ENCODE measurements at places on chromosomes 5 and 9.

DNA sequence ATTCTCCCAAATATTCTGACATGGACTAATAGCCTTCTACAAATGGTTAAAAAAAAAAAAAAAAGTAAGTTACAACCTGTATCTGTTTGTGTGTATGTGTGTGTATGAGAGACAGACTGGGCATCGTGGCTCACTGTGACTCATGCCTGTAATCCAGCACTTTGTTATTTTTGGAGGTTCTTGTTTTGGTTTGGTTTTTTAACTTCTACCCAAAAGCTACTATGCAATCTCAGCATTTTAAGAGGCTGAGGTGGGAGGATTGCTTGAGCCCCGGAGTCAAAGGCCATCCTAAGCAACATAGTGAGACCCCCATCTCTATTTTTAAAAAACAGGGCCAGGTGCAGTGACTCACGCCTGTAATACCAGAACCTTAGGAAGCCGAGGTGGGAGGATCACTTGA lies 17.6 kb upstream of the HAVCR1 start:
- DNase-seq, result no peak

GRCh38 chr5:73431204-73431851 lies 17.2 kb downstream of the FOXD1 start:
- no peak for DNase-seq

DNA sequence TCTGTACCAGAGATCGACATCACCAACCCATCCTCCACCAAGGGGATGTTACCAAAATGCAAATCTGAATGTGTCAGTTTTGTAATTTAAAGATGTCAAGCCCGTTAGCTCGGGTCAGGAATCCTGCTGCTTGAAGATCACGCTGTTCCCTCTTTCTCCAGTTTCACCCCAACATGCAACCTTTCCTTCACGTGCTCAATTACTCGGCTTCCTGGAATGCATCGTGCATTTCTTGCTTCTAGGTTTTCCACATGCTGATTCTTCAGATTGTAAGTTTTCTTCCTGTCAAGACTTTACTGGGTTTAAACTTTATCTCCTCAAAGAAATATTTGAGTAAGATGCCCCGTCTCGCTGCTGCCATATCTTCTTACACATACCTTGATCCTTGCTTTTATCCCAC lies 209.5 kb upstream of the SNX2 start:
- DNase-seq, result no peak

GRCh38 chr5:40757400-40757799 lies 1.6 kb upstream of the TTC33 start:
- no peak for DNase-seq

DNA sequence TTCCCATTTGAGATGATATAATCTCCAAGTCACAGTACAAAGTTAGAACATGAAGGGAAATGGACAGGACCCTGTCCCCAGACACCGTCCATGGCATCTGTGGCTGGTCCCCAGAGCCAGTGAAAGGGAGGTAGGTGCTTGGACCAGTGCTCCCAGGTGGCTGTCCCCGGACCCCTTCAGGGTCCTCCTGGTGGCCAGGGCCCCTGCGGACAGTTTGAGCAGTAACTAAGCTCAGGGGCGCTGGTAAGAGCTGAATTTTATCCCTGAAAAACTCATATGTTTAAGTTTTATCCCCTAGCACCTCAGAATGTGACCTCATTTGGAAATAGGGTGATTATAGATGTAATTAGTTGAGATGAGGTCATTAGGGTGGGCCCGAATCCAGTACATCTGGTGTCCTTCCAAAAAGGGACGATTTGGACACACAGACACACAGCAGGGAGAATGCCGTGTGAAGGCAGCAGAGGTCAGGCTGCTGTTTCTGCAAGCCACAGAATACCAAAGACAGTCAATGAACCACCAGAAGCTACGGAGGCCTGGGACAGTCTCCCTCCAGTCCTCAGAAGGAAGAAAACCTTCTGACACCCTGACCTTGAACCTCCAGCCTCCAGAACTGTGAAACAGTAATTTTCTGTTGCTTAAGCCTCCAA lies 185.0 kb downstream of the ATPSCKMT start:
- no peak for DNase-seq

GRCh38 chr5:127609011-127609410 lies 39.9 kb upstream of the CTXN3 start:
- no peak for DNase-seq

DNA sequence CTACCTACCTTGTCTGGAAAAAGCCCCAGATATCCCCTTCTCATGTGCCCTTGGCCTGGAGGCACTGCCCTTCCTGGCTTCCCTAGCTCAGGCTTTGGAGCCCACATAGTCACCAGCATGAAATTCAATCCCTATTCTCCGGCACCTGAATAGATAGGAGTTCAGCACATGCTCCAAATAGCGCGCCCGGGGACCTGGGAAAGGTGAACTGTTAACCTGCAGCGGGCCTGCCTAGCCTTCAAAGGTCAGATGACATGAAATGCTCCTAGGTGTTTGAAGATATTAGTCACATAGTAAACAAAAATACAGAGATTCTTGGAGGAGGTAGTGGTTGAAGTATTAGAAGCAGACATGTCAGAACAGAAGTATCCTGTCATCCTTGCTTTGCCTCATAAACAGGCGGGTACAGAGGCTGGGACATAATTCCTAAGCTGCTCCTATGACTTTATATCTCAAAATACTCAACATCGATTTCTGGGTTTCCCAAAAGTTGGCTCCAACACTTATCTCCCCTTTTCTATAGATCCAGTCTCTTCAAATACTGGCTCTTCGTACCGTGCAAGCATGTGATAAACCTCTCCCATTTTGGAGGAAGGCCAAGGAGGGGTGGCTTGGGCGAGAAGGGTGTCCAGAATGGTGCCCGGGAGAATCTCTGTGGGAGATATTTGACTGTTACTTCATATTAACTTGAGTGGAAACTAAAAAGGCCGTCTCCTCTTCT lies 88.0 kb upstream of the ANKH start:
- no peak for DNase-seq

- DNase-seq, result no peak
Measured at GRCh38 chr9:107931071-107931715, 441.6 kb upstream of the KLF4 start.
